ENCODE measurements at places on chromosomes 1 and 21.

DNA sequence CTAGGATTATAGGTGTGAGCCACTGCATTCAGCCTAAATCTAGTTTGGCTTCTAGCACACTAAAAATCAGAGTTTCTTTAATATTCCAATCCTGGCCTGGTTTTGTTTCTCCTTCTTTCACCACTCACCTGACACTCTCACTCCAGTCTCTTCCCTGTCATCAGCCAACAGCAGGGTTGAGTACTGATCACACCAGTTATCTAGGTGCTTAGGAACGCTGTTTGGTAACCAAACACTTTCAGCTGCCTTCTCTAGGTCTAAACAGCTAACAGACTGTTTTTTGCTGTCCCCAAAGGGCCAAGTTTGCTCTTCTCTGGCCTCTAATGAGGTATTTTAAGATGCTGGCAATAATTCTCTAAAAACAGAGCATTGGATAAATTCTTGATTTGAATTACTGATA lies 17.7 kb upstream of the FRRS1 start:
- no peak for DNase-seq

GRCh38 chr1:215219372-215219771 lies 136.8 kb downstream of the KCNK2 start:
- DNase-seq = no peak

- DNase-seq = no peak
These were observed 4.1 kb downstream of the RBM15 start for GRCh38 chr1:110343249-110343648.

GRCh38 chr1:60731321-60731720 lies 351.0 kb upstream of the NFIA start:
- no peak for DNase-seq
